ENCODE measurements at places on chromosomes 4 and X.
A peak's percentile ranks its signal among the peaks of the same experiment; 100 is the strongest.

GRCh38 chr4:117467404-117467803 is 382.0 kb upstream of the TRAM1L1 start:
- no peak for DNase-seq

DNA sequence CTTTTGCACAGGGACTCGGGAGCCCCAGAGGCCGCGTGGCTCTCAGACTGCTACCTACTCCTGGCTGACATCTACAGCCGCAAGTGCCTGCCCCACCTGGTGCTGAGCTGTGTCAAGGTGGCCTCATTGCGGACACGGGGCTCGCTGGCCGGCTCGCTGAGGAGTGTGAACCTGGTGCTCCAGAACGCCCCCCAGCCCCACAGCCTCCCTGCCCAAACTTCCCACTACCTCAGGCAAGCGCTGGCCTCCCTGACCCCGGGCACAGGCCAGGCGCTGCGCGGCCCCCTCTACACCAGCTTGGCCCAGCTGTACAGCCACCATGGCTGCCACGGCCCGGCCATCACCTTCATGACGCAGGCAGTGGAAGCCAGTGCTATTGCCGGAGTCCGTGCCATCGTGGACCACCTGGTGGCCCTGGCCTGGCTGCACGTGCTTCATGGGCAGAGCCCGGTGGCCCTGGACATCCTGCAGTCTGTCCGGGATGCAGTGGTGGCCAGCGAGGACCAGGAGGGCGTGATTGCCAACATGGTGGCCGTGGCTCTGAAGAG is 28.8 kb downstream of the SH3TC1 start:
- no peak for DNase-seq

GRCh38 chr4:106796876-106797275 is 239.2 kb downstream of the DKK2 start:
- DNase-seq, result no peak

GRCh38 chr4:73234712-73235111 is 23.9 kb downstream of the ANKRD17 start:
- no peak for DNase-seq

DNA sequence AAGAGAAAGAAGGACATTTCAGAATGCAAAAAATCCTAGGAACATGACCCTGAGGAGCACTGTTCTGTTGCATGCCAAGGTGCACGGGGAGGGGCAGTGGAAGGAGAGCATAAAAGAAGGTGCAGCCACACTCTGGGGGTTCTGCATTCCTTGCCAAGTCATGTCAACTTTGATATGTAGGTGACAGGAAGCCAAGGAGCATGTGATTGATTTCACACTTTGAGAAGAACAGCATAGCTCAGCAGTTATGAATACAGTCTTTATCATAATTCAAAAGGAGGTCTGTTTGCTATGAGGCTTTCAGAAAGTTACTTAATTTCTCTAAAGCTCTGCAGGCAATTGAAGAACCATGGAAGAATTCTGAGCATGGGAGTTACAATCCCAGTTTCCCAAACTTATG is 50.6 kb downstream of the SCFD2 start:
- DNase-seq, result no peak

DNA sequence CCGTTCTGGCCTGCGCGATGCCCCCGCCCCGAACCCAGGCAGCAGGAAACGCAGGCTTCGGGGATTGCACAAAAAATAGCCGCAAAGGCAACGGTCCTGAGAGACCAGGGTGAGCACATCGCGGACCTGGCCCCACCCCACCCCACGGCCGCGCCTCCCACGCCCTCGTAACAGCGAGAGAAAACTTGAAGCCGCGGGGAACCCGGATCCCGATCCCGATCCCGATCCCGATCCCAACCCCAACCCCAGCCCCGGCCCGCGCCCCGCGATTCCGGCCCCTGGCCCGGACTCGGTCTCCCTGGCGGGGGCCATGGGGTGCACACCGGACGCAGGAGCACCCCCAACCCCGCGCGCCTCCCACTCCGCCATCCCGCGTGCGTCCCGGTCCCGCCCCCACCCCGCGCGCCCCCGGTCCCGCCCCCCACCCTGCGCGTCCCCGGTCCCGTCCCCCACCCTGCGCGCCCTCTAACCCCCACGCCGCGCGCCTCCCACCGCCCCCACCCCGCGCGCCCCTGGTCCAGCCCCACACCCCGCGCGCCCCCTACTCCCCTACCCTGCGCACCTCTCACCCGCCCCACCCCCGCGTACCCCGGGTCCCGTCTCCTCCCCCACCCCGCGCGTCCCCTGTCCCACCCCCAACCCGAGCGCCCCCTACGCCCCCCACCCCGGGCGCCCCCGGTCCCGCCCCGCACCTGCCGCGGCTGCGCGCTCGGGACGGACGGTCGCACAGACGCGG is 29.0 kb downstream of the NOP14 start:
- DNase-seq, result peak; percentile 45

DNA sequence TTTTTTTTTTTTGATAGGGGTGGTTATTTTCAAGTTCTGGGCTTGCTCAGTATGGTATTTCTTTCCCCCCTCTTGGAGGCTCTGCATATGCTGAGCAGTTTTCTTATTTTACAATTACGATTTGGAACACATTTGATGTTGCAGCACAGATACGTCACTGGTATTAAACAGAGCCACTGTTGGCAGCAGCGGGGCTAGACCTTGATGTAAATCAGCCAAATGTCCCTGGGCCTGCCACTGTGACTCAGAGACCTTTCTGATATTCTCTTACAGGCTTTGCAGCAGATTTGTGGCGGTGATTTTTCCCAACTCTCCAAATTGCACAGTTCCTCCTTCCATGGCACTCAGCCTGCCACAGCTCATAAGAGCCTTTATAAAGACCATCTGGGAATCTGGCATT is 81.1 kb downstream of the VMA21 start:
- no peak for DNase-seq

DNA sequence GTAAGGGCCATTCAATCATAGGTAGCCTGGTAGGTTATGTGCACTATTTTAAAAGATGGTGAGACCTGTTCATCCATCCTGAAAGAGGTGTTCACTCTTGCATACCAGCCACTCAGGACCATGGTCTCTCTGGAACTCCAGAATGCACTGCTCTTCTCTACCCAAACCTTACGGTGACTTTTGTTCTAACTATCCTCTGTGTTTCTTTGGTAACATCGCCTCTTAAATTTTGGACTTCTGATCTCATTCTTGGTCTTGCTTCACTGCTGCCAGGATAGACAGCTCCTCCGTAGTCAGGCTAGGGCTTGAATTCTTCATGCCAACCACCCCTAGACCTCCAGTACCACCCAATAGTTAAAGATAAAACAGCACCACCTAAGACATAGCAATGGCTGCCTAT is 346.3 kb upstream of the GALNT7 start:
- no peak for DNase-seq
